ENCODE measurements at places on chromosomes 7 and 10.

- no peak for DNase-seq
Measured at GRCh38 chr10:108911814-108912541, 1011.3 kb downstream of the XPNPEP1 start.

- no peak for DNase-seq
Measured at GRCh38 chr7:71784180-71784579, 628.0 kb downstream of the CALN1 start.

GRCh38 chr7:96233084-96233483 lies 88.8 kb downstream of the SLC25A13 start:
- no peak for DNase-seq

DNA sequence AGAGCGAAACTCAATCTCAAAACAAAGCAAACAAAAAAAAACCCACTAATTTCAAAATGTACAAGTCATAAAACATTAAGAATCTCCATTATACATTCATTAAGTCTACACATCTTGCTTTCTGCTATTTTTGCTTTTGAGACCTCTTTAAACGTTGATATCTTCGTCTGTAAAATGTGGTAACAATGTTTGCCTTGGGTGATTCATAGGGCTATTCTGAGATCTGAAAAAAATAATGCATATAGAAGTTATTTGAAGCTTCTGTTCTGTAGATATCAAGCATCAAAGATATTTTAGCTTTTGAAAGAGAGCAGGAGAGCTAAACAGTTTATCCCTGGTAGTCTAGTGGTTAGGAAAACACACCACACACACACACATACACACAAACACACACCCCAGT lies 158.1 kb upstream of the PLXDC2 start:
- DNase-seq: no peak

GRCh38 chr10:107740962-107741690 lies 576.6 kb upstream of the SORCS1 start:
- no peak for DNase-seq

GRCh38 chr10:75450075-75450445 lies 18.6 kb downstream of the LRMDA start:
- DNase-seq: no peak

GRCh38 chr10:120492346-120492745 lies 35.3 kb downstream of the PLPP4 start:
- DNase-seq: no peak

DNA sequence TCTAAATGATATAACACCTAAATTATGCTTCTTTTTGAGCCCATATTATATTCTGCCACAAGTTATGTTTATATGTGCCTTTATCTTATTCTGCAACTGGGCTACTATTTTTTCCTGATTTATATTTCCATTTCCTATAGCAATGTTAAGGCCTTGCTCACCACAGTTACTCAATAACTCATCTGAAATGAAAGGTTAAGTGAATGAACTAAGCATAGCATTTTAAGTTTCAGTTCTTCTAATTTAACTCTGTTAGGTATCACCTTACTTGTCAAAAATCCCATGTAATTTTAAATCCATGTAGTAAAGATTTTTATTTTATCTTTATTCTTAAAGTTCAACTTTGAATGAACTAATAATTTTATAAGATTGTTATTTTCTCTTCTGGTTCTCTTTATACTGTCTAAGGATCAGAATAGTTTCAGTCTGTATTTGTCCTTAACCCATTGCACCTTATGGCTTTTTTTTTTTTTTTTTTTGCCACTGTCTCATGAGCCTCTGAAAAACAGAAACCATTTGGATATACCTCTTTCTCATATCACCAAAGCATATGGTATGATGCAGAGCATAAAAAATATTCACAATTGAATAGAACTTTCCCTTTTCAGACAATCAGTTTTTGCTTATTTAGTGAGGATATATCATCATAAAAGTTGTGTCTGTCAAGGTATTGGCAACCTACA lies 301.8 kb upstream of the ZWINT start:
- DNase-seq: no peak

- no peak for DNase-seq
Measured at GRCh38 chr7:120990468-120991118, 2.1 kb downstream of the CPED1 start.

DNA sequence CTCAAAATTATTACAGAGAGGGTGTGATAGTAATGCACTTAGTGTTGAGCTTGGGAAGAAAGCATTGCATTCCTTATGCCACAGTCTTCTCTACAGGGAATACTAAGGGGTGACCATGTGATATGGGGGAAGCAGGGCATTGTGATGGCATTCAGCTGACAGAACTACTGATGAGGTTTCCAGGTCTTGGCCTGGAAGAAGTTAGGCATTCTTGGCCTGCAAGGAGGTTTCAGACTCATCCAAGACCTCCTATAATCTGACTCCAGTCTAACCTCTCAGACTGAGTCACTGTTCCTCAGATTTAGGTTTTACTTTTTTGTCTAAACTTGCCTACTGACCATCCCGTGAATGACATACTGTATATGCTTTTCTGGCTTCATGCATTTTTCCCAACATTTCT lies 7.9 kb downstream of the STMP1 start:
- DNase-seq: no peak

GRCh38 chr7:113918946-113919345 lies at the start of gene PPP1R3A:
Gene PPP1R3A (minus strand): TSS chr7:113919009. CDS start chr7:113918996, 13 bp downstream.
- no peak for DNase-seq

DNA sequence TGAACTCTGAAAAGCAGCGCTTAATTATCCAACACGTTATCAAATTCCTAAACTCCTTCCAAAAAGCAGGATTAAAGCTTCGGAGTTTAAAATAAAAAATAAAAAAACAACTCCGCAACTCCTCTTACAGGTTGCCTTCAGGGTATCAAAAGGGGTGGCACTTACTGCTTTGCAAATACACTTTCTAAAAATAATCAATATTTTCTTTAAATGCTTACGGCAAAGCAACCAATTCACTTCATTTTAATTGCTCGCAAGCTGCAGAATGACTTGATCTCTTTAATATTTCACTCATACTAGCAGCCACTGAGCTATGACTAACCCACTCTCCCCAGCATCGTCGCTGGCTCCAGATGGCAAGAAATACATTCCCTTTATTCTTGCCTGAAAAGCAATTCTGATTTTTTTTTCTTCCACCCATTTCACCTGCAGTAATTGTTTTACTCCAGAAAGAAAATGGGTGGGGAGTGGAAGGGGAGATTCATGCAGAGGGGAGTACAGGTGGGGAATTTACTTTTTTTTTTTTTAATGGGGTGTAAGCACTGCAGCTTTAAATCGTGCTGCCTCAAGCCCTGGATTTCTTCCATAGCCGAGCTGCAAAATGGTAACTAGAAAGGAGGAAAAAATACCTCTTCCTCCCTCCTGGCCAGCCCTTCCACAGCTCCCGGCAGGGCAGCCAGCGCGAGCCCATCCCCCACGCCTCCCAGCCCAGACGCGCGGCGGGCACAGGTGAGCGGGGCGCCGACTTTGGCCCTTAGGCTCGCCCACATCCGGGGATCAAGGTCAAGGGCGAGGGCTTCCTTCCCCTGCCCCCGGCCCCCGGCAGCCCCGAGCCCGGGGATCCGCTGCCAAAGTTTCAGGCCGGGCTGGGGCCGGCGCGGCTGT lies 54.2 kb upstream of the FHIP2A start:
- DNase-seq: peak; percentile 35

- no peak for DNase-seq
Measured at GRCh38 chr10:34231441-34232180, 583.5 kb downstream of the PARD3 start.

DNA sequence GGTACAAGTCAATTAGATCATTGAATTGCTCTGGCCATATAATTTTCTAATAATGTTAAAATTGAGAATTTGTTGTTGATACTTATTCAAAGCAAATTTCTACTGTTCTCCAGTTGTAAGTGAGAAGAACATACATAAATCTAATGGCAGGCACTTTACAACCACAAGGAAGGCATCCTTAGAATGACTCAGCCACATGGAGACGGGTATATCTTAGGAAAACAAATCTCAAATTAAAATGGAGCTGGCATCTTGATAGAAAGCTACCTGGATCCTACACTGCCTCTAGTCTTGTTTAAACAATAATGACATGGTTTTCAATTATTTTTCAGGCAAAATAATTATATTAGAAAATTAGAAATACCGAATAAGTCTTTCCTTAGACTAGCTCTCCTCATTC lies 1183.7 kb upstream of the SORCS1 start:
- no peak for DNase-seq

GRCh38 chr7:16270844-16271243 lies 150.5 kb downstream of the CRPPA start:
- no peak for DNase-seq

DNA sequence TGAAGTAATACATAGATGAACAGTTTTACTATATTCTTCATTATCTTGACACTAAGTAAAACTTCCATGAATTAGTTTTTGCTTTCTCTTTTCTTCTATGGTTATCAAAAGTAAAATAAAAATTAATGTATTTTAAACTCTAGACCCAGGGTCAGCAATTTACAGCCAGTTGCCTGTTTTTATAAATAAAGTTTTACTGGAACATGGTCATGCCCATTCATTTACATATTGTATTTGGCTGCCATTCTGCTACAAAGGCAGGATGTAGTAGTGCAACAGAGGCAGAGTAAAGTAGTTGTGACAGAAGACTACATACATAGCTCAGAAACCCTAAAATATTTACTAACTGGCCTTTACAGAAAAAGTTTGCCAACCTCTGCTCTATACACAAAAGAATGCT lies 98.8 kb downstream of the CNOT4 start:
- no peak for DNase-seq

DNA sequence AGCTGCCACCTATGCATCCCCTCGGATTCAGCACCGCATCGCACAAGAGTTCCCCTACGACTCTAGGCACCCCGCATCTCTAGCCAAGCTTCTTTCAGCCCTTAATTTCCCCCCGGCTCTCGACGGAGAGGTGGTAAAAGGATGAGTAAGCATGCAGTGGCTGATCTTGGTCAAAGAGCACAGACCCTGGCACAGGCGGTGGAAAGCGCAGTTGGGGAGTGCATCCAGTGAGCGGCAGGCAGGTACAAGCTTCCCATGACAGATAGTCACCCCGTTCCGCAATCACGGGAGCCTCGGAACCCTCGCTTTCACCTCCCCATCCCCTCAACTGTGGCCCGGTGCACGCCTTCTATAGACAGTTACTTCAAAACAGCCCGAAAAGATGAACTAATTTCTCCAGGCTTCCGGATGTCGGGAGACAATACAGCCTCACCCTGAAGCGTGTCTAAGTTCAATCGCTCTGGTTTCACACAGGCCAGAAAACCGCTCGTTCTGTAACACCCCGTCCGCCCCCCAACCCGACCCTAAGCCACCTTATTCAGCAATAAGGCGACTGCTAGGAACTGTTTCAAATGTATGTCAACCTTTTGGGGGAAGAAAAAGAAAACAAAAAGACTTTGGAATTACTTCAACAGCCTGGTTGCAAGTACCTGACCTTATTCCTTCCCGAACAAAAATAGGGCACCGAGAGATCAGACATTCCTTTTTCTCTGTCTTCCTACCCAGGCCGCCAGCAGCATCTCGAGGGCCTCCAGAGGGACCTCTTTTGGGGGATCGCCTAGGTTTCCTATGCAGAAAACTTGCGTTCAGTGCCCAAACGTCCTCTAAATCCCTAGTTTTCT lies 1.4 kb downstream of the RHEB start:
- DNase-seq: peak; percentile 62

- DNase-seq: no peak
Measured at GRCh38 chr7:28132959-28133870, 47.4 kb downstream of the JAZF1 start.

- no peak for DNase-seq
Measured at GRCh38 chr7:130699686-130700085, 13.3 kb upstream of the TSGA13 start.

- no peak for DNase-seq
Measured at GRCh38 chr10:20971901-20972300, 74.8 kb upstream of the NEBL start.

GRCh38 chr10:131688304-131688703 lies 212.5 kb upstream of the PPP2R2D start:
- no peak for DNase-seq

DNA sequence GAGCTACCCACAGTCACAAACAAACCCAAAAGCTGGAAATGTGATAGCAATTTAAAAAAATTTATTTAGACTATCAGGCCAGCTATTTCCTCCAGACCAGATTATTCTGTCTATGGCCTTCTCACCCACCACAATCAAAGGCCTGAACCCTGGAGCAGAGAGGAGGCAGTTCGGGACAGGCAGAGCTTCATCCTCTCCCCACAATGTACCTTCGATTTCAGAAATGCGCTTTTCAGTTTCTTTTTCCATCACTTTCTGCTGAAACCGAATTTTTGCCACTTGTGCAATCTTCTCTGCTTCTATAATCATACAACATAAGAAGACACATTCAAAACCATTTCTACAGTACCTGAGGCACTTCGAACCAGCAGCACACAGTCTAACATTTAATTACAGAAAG lies 29.9 kb downstream of the ERLIN1 start:
- DNase-seq: no peak

DNA sequence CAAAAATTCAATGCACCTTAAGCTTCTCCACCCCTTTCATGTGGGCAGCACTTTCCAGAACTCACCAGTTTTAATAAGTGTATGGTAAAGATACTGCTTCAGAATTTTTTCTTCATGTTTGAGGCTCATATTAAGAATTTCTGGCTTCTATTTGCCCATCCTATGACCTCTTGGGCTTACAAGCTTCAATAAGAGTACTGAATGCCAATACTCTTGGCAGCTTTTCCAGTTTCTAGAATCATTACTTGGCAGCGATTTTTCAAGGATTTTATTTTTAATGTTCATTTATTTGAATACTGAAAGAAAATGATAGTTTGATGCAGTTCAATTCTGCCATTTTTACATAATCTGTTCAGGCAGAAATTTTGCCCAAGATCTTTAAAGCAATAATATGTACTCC lies 242.1 kb upstream of the KCND2 start:
- DNase-seq: no peak

GRCh38 chr7:44519546-44519945 lies 21.6 kb downstream of the NPC1L1 start:
- no peak for DNase-seq

DNA sequence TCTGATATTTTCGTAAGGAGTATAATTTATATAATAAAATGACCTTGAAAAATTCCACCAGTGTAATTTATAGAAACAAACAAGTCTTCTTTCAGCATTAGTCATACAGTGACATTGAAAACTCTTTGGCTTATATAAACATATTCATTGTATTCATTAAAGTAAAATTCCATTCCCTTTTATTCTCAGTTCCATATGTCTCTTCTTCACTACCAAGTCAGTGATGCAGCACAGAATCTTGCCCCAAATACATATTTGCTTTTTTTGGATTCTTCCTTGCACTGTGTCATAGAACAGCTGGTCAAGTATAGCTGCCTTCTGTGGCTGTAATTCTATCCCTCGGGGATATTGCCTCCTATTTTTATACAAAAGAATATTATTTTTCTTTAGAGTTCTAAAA lies 884.5 kb upstream of the POT1 start:
- DNase-seq: no peak

DNA sequence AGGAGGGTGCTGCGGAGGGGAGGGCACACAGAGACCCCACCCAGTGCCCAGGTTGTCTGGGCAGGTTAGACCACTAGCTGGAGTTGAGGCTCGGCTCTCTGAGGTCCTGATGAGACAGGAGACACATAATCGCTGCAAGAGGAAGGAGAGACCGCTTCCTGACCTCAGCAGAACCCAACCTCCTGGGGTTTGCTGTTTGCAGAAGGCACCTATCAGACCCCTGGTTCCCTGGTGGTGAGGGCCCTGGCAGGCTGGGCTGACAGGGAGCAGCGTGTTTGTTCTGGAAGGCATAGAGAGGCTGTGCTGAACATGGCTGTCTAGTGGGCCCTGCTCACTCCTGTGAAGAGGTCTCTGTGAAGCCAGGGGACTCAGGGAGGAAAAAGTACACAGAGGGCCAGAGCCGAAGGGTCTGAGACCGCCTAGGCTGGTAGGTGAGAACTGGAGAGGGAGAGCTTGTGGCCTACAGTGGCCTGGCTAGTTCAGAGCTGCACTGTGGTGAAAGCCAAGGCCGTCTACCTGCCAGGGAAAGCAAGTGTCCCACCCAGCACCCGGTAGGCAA lies 39.4 kb upstream of the NPFFR1 start:
- no peak for DNase-seq

Measured in CD4-positive, alpha-beta T cell treated with Interleukin-6 for 4 hours (primary cell).